ENCODE measurements at places on chromosomes 13 and 19.

- no peak for DNase-seq
Observed at GRCh38 chr13:108527844-108528243, 101.6 kb upstream of the MYO16 start.

- no peak for DNase-seq
Observed at GRCh38 chr13:73355134-73355533, 296.3 kb downstream of the KLF5 start.

DNA sequence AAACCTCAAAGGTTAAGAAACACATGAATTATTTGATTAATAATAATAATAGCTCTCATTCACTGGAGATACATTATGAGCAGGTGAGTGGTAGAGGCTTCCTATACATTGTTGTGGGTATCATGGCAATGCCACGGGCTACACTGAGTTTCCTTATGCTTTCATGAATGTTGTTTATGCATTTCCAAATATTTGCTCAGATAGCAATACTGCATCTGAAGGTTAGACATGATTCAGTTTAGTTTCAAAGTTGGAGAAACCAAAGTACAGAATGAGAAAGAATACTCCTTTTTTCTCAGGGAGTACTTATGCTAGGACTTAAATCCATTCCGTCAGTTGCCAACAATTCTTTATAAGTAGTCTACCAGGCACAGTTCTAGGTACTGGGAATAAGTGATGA lies 108.5 kb downstream of the FRY start:
- no peak for DNase-seq

DNA sequence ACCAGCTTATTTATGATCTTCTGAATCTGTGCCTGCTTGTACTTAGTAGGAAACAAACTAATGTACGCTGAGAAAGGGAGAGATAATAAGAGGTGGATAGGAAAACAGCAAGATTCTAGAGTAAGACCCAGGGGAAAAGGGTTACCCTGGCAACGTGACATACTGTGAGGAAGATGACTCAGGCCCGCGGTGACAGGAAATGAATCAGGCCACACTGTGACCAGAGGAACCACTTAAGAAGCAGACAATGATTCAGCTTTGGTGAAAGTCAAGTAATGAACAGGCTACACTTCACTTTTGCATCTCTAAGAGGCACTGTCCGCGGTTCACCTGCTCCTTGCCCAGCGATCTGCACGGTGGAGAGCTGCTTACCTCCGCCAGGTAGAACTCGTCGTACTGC lies 158.2 kb downstream of the NALCN start:
- DNase-seq, result no peak

DNA sequence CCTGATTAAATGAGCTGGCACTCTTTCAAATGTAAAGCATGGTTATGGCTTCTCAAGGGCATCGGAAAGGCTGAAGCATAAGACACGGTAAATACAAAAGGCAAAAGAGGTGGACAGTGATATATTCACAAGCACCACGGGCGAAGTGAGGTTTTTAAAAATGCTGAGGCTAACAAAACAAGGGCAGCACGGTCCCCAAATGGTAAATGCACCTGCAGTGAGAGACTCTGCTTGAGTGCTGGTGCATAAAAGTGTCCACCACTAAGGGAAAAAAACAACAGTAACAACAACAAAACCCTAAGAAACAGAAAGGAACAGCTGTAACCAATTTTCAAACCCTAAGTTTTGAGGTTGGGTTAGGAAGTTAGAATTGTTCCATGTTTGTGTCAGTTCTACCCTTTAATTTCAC lies 234.9 kb downstream of the PCDH9 start:
- no peak for DNase-seq

- DNase-seq, result no peak
Observed at GRCh38 chr19:1105873-1106840, 2.4 kb downstream of the GPX4 start.

- DNase-seq, result peak; percentile 16
Observed at GRCh38 chr19:1725100-1726064, 27.9 kb upstream of the ONECUT3 start.

- peak; percentile 74 for DNase-seq
Observed at GRCh38 chr19:12365236-12366162, at the start of gene ZNF442. ZNF442 (minus strand) TSS chr19:12365683; CDS start chr19:12363631, 2,052 bp downstream.

DNA sequence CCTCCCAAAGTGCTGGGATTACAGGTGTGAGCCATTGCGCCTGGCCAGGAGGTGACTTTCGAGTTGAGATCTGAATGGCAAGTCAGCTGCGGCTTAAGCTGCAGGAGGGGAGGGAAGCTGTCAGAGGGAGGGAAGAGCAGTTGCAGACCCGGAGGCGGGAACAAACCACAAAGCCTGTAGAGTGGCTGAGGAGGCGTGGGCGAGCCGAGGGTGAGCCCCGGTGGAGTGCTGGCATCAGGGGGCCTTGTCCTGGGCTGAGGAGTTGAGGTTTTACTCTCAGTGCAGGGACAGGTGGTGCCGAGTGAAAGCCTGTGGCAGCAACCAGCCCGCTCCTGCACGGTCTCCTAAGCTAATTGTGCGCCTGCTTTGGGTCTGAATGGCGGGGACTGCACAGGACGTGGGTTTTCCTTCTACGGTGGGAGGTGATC lies 24.2 kb downstream of the PPP1R37 start:
- DNase-seq, result peak; percentile 13

- no peak for DNase-seq
Observed at GRCh38 chr19:35017507-35017906, 12.8 kb upstream of the SCN1B start.

DNA sequence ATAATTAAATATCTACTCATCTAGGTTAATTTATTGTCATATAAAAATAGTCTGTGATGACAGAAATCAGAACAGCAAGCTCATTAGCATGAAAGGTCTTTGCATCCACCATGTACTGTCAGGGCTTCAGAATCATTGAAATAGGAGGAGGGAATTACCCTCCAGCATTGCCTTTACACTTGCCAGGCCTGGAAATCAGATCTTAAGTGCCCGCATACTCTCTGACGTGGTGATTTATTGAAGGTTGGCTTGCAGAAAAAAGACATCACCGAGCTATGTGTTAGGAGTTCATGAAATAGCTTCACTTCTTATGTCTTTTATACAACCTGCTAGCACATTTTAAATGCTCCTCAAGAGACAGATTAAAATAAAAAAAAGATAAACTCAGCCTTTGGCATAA lies 661.7 kb upstream of the SLITRK1 start:
- DNase-seq, result no peak

DNA sequence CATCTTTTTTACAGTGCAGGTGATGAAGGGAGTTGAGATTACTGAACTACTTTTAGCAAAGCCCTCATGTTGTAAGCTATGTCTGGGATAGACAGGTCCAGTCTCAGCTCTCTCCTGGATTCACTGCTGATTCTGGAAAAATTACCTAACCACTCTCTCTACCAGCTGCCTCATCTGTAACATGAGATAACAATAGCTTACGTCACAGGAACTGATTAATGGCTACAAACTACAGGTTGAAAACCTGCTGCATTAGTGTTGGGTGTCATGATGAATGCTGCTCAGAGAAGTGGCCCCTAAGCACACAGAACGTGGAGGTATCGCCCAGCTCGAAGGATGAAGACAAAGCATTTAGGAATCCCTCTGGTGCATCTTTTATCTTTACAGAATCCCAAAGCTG lies 277.8 kb downstream of the ABCC4 start:
- DNase-seq, result no peak

DNA sequence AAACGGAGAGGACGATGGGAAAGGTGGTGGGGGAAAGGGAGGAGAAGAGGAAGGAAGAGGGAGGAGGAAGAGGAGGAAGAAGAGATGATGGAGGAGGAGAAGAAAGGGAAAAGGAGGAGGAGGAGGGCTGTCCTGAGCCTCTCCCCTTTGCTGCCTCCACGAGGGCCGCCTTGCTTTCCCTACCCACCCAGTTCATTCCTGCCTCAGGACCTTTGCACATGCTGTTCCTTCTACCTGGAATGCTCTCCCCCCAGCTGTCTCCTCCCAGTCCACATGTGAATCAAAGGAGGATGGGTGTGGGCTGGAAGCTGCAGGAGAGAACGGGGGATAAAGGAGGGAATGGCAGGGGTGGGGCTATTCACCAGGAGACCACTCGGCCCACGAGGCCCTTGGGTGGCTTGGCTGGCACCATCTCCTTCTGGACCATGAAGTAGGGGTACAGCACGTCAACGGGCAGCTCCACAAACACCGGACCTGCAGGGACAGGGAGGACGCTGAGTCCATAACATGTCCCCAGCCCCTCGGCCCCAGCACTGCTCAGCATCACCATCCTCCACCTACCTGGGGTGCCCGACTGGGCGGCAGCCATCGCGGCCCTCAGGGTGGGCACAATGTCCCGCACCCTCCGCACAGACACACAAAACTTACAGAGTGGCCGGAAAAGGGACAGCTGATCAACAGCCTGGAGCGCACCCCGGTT lies 15.3 kb downstream of the SYDE1 start:
- DNase-seq, result no peak

- no peak for DNase-seq
Observed at GRCh38 chr19:45331411-45331810, 8.7 kb upstream of the CKM start.

GRCh38 chr19:9139609-9140158 lies 513 bp upstream of the ZNF317 start:
- DNase-seq, result no peak

- no peak for DNase-seq
Observed at GRCh38 chr13:72657379-72657778, 70.0 kb downstream of the MZT1 start.

DNA sequence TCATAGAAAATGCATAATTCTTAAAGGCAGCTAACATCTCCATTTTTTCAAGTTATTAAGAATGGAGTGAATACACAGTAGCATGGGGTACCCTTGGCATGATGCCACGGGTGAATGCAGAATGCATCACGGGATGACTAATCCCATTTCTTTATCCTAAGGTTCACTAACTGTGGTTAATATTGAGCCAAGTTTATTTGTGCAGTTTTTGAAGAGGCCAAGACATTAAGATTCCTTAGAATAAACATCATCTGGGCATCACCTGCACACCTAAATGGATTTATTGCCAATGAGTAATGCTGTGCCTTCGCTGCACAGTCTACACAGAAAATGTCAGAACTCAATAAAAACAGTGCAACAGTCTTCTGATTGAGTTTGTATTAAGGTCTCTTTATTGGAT lies 333.1 kb downstream of the GPC6 start:
- DNase-seq, result no peak

DNA sequence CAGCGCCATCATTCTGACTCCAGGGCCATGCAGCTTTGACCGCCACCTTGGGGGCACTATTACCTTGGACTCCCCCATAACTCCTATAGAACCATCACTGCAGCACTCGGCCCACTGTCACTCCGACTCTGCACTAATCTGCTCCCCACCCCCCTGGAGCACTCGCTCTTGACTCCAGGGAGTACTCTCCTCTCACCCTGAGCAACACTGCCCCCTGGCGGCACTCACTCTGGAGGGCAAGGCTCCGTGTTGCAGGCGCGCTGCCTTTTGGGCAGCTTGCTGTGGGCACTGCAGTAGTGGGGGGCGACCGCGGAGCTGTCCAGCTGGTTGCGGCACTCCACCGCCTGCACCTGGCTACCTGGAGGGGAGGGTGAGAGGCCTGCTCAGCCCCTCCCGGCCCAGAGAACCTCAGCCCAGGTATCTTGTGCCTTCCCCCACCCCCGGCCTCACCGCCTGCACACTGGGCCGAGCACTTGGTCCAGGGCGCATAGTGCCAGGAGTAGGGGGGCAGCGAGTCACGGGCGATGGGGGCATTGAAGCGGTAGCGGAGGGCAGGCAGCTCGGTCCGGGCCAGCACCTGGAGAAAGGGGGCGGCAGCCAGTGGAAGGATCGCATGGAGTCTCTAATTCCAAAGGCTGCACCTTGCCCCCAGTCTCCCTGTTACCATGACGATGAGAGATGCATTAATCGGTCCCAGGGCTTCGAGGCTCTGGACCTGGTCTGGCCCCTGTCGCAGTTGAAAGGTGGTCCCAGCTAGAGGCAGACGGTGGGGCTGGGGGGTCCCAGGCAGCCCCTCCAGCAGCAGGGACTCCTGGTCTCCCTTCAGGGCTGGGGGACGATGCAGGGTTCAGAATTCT lies 8.9 kb upstream of the MYO1F start:
- DNase-seq, result peak; percentile 35

GRCh38 chr19:41795031-41795461 lies 1.3 kb upstream of the CEACAM3 start:
- DNase-seq, result peak; percentile 33

DNA sequence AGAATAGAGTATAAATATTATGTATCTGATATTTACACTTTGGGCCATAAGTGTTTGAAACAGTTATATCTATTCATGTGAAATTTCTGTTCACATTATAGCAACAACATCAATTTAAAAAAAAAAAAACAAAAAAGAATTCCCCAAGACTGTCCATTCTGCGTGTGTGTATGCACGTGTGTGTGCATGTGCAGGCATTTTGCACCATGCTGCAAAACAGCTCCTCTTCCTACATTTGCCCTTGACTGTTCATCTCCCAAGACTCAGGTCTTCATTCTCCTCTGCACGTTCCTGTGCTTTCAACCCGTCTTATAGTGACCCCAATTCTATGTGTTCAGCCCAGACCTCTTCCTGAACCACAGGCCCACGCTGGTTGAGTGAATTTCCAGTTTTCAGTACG lies 149.4 kb downstream of the SHISA2 start:
- no peak for DNase-seq

- no peak for DNase-seq
Observed at GRCh38 chr13:20106742-20107141, 54.1 kb downstream of the GJA3 start.

DNA sequence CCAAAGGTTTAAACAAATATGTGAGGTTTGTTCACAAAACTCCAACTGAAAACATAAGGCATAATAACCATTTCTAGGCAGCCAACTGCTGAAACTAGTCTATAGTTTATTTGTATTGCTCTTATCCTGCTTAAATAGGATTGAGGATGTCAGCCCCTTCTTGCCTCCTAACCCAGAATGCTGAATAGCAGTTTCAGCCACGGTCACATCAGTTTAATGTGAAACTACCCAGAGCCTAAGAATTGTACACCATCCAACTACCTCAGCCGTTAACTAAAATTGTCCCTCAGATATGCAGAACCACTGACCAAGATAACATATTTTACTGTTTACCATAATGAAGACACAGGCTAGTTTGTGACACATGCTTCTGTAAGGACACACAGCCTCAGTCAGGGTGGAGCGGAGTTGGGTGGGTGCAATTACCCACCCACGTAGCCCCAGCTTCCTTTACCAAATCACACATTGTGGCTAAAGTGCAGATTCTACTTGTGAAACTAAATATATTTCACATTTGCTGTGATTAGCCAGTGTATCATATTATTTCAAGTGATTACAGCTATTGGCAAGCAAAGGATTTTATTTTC lies 259.9 kb downstream of the EFNB2 start:
- DNase-seq, result no peak
